ENCODE measurements at places on chromosomes 6 and 20.

DNA sequence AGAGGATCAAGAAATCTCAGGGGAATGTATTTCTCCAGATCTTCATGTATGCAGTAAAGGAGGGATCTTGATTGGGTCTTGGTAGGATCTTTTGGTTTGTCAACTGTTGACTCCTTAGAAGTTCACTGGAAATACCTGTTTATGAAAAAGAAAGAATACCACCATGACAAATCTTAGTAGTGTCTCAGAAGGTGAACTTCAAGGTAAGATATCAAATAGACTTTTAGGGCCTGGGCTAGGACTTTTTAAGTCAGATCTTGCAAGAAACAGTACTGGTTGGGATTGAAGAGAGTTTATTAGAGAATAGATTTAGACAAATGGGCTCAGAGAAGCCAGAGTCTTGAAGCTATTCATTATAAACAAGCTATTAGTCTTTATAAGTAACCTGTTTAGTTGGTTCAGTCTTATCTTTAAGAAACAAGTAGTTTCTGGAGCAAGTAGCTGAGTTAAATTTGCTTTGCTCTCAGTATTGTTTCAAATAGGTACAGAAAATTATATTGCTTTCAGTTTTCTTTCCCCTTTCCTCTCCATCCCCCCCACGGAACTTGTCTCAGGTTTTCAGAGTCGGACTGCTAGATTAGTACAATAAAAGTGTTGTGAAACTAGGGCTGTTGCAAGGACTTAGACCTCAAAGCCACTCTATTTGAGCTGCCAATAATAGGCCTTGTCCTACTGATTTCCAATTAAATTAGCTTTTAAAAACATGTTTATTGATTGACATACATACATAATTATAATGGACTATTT, 529.1 kb upstream of the CITED2 start:
- no peak for DNase-seq

DNA sequence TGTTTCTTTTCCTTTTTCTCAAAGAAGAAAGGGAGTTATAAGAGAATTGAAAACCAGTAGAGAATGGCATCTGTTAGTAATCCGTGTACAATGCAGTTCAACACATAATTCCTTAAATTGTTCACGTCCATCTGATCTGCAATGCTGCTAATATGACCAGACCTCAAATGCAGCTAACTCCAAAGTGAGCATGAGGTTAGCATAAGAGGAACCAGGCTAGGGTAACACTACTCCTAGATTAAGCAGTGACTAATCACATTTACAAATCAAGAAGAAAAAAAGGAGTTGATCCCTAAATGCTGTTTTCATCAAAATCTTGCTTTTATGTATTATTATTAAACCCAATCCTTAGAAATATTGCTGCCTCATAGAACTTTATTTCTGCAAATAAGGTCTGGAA, 432.7 kb upstream of the ARID1B start:
- DNase-seq, result no peak

DNA sequence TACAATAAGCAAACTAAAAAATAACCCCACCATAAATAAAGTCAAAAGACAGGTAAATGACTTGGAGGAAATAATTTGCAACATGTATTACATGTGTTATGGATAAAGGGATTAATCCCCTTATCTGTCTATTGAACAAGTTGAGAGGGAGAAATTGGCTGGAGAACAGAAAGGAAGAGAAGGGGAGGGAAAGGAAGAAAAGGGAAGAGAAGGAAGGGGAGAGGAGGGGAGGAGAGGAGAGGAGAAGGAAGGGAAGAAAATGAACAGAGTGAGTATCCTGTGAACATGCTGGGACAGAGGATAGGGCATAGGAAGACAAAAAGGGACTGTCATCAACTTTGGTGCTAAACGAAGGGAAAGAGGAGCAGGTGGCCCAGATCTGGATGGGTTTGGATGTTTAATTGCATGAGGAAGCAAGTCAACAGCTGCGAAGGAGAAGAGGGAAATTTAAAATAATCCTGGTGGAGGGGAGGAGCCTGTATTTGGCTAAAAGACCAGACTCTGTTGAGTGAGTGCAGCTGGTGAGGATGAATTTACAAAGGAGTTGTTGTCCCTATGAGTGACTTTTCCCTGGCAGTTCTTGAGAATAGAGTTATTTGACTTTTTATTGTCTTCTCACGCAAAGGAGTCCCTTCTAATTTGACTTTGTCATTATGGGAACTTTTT, 14.2 kb upstream of the SHLD1 start:
- peak; percentile 72 for DNase-seq

DNA sequence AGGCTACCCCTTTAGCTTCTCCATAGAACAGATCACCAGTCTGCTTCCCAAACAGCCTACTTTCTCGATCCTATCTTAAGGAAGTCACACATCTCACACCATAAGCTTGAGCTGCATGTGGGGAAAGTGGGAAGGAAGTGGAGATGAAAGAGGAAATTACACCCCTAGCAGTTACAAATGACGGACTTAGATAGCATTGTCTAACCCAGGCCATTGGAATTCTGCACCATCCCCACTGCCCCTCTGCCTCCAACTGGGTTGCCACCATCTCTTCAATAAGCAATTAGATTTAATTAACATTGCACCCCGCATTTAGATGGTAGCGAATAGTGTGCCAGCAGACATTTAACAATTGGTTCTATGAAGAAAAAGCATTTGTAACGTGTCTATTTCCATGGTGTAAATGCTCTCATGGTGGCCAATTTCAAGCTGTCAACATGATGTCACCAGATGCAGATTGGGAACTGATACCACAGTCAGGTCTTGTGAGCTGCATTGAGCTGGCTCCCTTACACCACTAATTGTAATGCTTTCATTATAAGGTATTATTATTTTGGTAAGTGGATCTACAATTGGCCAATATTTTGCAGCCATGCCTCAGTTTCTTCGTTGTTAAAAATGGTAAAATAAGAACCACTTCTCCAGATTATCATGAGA, 124.7 kb downstream of the CD24 start:
- no peak for DNase-seq

DNA sequence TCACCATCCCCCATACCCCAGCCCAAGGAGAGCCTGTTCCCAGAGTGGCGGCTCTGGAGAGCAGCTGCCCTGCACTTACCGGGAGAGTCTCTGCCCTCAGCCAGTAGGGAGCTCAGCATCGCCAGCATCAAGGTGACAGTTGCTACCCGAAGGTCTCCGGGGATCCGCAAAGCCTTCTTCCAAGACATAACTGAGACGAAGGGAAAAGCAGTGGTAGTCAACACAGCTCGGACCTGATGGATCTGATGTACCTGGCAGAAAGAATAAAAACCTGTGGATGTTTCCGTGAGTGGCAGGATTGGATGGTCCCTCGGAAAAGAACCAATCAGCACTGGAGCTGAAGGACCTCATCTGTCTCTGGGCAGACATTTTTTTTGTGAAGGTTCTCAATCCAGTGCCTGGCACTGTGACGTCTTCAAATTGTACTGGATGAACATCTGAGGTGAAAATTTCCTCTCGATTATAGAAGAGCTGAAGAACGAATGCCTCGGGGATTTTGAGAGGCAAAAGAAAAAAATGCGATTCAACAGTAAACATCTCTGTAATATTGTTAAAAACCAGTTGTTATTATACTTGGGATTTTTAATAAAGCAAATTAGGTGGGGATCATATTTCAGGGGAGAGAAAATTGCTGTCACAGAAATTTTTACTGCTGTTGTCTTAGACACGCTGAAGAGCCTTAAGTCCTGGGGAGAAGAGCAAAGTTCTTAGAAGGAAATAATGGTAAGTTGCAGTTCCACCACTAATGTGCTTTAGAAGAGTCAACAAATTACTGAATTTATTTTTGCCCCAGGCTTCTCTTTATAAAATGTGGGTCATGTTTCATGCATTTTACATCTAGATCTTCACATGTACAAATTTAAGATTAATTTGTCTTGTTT, at the start of gene HLA-DQB1:
Gene HLA-DQB1 (minus strand): TSS at position 238 of the 881 bp plus-strand sequence. CDS start 50 bp downstream, at position 188.
- DNase-seq, result peak; percentile 63

DNA sequence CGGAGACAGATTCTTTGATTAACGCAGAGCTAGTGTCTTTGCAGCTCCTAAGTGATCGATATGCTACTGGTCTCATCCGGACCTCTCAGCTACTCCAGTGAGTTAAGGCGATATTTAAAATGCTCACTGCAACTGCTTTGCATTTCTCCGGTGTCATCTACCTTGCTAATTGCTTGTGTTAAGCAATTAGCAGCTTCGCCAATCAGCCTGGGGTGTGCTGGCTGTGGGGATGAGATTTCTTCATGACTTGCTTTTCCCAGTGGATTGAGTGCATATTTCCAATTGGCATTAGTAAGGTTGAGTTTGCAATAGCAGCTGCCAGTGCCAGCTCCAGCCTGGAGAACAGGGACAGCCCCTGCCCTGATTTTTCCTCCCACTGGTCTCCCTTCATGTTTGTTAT, 18.0 kb upstream of the GGTLC1 start:
- no peak for DNase-seq

DNA sequence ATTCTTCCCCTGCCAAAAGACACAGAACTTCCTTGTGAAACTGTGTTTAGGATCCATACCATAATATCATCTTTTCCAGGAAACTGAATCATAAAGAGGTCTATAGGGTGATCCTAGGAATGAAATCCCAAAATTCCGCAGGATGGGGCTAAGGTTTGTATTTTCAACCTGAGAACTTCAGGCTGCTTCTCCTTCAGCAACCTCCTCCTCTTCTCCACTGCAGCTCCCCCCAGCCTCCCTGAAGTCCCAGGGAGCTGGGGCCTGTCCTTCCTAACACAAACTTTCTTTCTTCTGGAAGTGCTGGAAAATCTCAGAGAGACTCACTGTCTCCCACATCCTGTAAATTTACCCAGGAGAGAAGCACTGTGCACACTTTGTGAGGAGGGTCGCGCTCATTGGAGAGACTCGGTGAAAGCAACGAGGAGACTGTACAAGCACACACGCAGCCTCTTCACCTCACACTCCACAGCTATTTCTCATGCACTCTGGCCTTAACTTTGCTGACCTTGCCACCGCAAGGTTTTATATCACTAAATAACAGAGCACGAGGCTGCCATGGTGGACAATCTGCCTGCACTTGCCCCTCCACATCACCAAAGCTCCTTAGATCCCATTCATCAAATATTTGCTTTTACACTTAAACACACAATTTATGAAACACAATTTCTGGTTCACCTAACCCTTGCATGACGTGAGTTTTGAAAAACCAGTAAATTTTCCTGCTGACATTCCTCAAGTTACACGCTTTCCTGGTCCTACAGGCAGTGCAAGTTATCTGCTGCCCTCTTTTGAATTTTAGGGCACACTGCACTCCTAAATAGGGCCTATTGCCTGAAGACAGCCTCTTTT, 14.3 kb downstream of the ID4 start:
- DNase-seq, result peak; percentile 79

DNA sequence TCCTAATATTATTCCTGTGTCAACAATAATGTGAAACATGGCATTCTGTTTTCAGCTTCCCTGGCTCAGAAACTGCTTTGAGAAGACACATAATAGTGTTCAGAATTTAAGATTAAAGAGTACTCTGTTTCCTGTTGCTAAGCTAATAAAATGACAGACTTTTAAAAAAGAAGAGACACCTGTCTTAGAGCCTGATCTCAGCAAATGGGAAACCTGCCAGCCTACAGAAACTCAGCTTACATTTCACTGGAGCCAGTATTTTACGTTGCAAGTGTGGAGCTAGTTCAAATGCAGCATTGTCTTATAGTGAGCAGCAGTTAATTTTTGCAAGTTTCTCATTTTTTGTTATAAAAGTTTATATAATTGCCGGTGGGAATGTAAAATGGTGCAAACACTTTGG, 28.8 kb downstream of the KIZ start:
- no peak for DNase-seq

GRCh38 chr20:50909413-50909812, 21.8 kb downstream of the ADNP start:
- no peak for DNase-seq

GRCh38 chr6:148055419-148055818, 287.2 kb upstream of the SASH1 start:
- no peak for DNase-seq

Data from NCI-H526 (cell line).